Chondrocyte (in vitro differentiated cells): ENCODE measurements at places on chromosomes 6 and 20. TPM values are rescaled to one million over a fixed set of nuclear protein-coding genes. Genes with fewer than 3 reads are reported as not detected.

DNA sequence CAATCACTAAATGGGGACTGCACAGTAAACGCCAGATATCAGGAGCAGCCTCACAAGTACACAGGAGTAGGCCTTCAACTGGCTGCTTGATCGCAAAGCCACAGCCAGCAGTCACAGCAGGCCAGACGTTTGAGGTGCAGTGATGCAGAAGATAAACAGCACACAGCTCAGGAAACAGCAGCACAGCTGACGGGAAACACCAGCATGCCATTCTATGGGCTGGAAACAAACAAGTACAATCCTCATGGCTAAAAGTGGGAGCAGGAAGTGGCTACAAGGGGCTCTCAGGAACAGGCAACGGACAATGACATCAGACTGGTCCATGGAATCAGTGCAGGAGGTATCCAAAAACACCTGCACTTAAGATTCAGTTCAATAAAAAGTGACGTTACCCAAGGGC is 111.0 kb downstream of the DTNBP1 start:
- H3K4me1 ChIP-seq: peaks cover 25% of the 10 kb centered on the region
- no peak for DNase-seq
- no peaks in the 10 kb centered on the region for H3K27me3 ChIP-seq
- no peaks in the 10 kb centered on the region for H3K36me3 ChIP-seq
- H3K27ac ChIP-seq: peak overlapping the region; percentile 6
- no peak overlapping the region for H3K4me3 ChIP-seq

DNA sequence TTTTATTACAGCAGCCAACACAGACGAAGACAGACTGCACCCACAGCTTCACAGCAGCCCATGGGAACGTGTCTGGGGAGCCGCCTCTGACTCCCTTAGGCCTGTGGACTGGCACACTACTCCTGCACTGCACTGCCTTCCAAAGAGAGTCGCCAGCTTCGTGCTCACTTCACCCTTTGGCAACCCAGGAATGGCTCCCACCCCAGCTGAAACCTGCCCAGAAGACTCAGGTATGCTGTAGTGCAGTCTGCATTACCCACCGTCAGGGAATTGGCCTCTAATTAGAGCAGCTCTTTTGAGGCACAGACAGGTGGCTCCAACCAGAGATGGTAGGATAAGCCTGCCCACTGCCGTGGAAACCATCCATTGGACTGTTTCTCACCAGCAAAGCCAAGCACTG is 39.9 kb upstream of the FRMD1 start:
- H3K36me3 ChIP-seq: no peaks in the 10 kb centered on the region
- no peaks in the 10 kb centered on the region for H3K4me1 ChIP-seq
- DNase-seq: no peak
- H3K27me3 ChIP-seq: no peaks in the 10 kb centered on the region

DNA sequence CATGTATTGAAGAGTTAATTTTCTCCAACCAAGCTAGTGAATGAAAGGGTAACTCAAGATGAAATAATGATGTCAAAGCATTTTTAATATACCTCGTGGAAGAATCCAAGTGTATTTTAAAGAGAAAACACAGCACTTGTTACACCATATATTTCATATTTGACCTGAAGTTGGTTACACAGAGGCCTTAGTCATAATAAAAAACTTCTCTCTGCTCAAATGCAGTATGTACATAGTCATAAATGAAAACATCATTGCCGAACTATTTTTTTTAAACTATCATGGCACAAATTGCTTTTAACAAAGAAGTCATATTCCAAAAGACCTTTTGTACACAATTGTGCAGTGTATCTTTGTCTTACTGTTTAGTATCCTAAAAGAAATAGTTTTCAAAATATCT is 43.0 kb downstream of the BACH2 start:
- no peaks in the 10 kb centered on the region for H3K27me3 ChIP-seq
- peaks cover 25% of the 10 kb centered on the region for H3K4me1 ChIP-seq
- no peak overlapping the region for H3K27ac ChIP-seq
- DNase-seq: no peak
- no peak overlapping the region for H3K4me3 ChIP-seq

EBF4 gene
- 8.0 to 15.2 TPM (median 11.4 TPM) in 3 replicates for total RNA-seq

DNA sequence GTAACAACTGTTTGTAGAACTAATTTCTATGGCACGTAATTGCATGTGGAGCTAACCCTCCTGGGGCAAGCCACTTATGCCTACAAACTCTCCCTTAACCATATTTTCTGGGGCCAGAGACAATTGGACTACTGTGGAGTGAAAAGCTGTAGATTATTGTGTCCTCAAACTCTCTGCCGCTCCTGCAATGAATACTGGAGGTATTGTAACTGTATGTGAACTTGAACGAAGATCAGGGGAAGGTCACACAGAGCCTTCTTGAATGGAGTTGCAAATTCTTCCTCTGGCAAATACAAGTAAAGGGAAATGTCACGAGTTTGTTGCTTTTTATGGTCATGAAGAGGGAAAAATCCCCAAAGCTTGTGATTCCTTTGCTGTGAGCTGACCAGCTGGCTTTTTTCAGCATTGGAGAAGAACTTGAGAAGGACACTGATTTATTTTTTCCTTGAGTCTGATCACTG is 18.2 kb downstream of the AKAP12 start:
- H3K36me3 ChIP-seq: no peaks in the 10 kb centered on the region
- H3K27me3 ChIP-seq: no peaks in the 10 kb centered on the region
- DNase-seq: no peak
- H3K27ac ChIP-seq: peak overlapping the region; percentile 87

DNA sequence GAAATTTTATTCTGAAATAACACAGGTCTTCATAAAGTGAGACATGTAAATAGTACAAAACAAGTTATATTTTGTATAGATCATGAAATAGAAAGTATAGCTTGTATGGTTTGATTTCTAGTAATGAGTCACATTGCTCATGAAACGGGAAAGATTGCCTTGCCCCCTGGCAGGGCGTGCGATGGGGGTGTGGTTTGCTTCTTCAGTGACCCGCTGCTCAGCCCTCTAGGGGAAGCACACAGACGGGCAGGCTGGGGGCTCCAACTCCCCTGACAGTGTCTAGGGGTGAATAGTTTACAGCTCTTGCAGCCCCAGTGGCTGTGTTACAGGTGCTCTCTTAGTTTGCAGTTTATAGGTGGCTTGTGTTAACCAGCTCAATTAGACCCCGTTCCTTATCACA is 170.5 kb upstream of the RGS17 start:
- H3K27ac ChIP-seq: no peak overlapping the region
- no peaks in the 10 kb centered on the region for H3K36me3 ChIP-seq

DNA sequence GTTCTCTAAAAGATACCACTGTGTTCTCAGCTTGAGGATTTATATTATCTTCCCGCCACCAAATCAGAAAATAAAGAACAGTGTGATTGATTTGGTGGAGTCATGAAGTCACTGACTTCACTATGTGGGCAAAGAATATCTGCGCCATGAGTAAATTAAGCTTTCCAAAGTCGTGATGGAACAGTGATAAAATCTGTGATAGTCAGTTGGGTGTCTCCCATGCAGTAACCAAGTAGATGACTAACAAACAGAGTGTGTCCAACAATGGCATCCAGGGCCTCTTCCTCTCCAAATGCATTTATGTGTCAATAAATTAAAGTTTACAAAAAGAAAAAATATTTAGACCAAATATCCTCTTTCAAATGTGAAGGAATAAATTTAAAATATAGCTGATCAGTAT is 87.0 kb upstream of the DST start:
- no peak for DNase-seq
- H3K36me3 ChIP-seq: no peaks in the 10 kb centered on the region
- H3K27ac ChIP-seq: peak overlapping the region; percentile 83
- no peaks in the 10 kb centered on the region for H3K27me3 ChIP-seq
- peaks cover 71% of the 10 kb centered on the region for H3K4me1 ChIP-seq

DNA sequence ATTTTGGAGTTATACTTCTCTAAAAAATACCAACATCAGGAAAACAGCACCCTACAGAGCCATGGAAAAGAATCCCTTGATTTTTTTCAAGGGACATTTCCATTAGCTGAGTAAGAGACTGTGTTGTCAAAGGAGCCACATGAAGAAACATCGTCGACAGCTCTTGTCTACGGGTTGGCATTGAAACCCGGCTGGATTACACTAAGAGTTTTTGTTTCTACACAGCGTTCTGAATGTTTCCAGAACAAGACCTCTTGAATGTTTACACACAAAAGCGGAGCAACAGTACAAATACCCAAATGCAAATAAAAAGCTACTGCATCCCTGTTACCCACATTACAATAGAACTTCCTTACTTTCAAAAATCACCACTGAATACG is 2.4 kb upstream of the MYLK4 start:
- no peaks in the 10 kb centered on the region for H3K27me3 ChIP-seq
- no peaks in the 10 kb centered on the region for H3K36me3 ChIP-seq
- DNase-seq: no peak
- H3K4me1 ChIP-seq: peaks cover 19% of the 10 kb centered on the region
- H3K27ac ChIP-seq: no peak overlapping the region

DNA sequence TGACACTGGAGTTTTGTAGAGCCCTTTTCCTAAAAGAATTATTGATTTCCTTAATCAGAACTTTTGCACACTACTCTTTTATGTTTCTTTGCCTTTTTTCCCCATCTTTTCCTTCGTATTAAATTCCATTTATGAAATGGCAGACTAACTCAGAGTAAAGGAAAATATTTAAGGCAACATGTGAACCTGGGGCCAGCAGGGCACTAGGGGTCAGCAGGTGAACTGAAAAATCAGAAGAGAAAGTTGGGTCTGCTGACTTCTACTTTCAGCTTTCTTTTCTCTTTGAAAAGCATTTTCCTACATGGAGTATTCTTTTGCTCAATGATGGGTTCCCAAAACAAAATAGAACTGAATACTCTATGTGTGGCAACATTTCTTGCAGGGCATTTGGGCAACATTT is 226.6 kb upstream of the EXOC2 start:
- peaks cover 30% of the 10 kb centered on the region for H3K27me3 ChIP-seq
- DNase-seq: no peak
- H3K4me1 ChIP-seq: no peaks in the 10 kb centered on the region
- H3K27ac ChIP-seq: no peak overlapping the region

IL20RA gene
- 0.22 TPM in 1 of 3 replicates, not detected in the others for total RNA-seq

GRCh38 chr6:93242049-93242448 is 177.3 kb downstream of the EPHA7 start:
- peaks cover 10% of the 10 kb centered on the region for H3K4me1 ChIP-seq
- no peak for DNase-seq
- H3K36me3 ChIP-seq: no peaks in the 10 kb centered on the region
- no peak overlapping the region for H3K27ac ChIP-seq
- no peak overlapping the region for H3K4me3 ChIP-seq
- no peaks in the 10 kb centered on the region for H3K27me3 ChIP-seq

DNA sequence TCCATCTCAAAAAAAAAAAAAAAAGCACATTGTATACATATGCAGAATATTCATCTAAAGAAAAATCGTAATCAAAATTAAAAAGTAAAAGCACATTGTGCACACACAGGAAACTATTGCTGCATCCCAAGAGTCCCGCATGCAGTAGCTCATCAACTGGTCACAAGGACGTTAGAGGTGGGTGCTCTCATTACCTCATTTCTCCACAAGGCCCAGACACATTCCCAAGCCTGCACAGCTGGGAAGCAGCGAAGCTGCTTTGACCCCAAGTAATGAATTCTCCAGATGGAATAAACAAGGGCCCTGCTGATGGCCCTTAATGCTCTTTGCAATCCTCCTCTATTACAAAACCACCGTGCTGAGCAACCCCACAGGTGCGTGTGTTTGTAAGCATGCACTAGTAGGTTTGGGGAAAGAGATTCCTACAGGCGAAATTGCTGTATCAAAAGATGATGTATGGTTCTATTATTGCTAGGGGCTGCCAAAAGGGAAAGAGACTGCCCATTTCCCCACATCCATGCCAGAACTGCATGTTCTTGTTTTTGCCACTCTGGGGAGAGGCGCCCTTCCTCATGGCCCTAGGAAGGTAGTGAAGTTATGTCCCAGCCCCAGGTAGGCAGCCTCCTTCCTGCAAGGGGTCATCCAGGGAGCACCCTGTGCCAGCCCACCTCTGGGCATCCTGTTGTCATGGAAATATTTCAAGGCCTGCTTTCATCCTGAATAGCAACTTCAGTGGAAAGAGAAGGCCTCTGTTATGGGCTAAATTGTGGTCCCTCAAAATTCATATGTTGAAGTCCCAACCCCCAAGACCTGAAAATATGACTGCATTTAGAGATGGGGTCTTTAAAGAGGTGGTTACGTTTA is 34.6 kb upstream of the PTGIS start:
- DNase-seq: no peak
- H3K36me3 ChIP-seq: no peaks in the 10 kb centered on the region
- H3K4me1 ChIP-seq: peaks cover 29% of the 10 kb centered on the region
- H3K4me3 ChIP-seq: no peak overlapping the region
- H3K27me3 ChIP-seq: no peaks in the 10 kb centered on the region

MEP1A gene
- not detected in 3 replicates for total RNA-seq

TREML1 gene
- not detected in 3 replicates for total RNA-seq

PAK5 gene
- not detected in 3 replicates for total RNA-seq

DNA sequence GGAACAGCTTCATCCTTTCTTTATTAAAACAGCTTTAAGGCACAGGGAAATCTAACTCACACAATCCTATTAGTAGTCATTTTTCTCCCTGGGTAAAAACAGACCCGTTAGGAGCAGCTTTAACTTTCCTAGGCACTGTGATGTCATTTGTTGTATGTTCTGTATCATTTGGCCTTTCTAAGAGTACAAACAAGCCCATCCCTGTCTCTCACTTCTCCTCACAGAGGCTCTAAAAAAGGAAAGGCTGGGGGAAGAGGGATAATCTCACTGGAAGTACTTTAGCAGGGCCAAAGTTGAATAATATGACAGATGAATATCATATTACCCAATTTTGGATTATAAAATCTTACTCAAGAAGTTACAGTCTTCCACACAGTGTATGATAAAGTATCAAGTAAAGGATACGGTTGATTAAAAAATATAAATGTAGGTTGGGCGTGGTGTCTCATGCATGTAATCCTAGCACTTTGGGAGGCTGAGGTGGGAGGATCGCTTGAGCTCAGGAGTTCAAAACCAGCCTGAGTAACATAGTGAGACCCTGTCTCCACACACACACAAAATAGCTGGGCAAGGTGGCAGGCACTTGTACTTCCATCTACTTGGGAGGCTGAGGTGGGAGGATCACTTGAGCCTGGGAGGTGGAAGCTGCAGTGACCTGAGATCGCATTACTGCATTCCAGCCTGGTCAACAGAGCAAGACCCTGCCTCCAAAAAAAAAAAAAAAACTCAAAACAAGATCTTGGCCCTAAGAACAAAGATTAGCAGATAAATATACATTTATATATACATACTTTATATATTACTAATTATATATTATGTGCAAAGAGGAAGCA is 7.9 kb downstream of the NUDT3 start:
- H3K36me3 ChIP-seq: no peaks in the 10 kb centered on the region
- no peak for DNase-seq
- H3K27ac ChIP-seq: peak overlapping the region; percentile 62
- H3K4me1 ChIP-seq: peaks cover 38% of the 10 kb centered on the region
- H3K27me3 ChIP-seq: no peaks in the 10 kb centered on the region

DNA sequence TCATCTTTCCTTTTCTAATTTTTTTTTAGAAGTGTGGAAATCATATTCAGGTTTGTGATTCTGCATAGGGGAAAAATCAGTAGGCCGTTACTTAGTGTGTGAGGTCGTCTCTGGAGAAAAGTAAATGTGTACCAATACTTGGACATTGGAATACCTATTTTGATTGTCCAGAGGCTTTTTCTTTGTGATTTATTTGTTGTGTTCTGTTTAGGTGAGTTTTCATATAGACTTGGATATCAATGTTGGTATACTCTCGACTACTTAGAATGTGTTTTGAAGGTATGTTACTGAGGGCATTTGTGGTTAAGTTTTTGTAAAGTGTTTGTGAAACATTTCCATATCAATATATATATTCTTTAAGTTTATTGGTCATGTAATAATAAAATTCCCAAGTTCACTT is 2.3 kb downstream of the CD2AP start:
- H3K27ac ChIP-seq: peak overlapping the region; percentile 35
- H3K27me3 ChIP-seq: no peaks in the 10 kb centered on the region
- peaks cover 49% of the 10 kb centered on the region for H3K4me1 ChIP-seq
- no peaks in the 10 kb centered on the region for H3K36me3 ChIP-seq
- H3K4me3 ChIP-seq: peak overlapping the region; percentile 15
- DNase-seq: no peak
